ENCODE measurements at places on chromosomes 2 and 18. TPM values are rescaled to one million over a fixed set of nuclear protein-coding genes. Genes with fewer than 3 reads are reported as not detected.

Gene EVX2
- not detected for polyA plus RNA-seq

Gene GREB1
- 8.7 TPM for polyA plus RNA-seq

Gene RTTN
- polyA plus RNA-seq = 10.1 TPM

Gene TEX44
- polyA plus RNA-seq = not detected

Gene HOXD11
- polyA plus RNA-seq = not detected

Gene RNF152
- 7.8 TPM for polyA plus RNA-seq

Gene LRRTM1
- 0.60 TPM for polyA plus RNA-seq

Data from muscle of back (tissue), 13 donors.